ENCODE measurements at places on chromosomes 1 and 21.

DNA sequence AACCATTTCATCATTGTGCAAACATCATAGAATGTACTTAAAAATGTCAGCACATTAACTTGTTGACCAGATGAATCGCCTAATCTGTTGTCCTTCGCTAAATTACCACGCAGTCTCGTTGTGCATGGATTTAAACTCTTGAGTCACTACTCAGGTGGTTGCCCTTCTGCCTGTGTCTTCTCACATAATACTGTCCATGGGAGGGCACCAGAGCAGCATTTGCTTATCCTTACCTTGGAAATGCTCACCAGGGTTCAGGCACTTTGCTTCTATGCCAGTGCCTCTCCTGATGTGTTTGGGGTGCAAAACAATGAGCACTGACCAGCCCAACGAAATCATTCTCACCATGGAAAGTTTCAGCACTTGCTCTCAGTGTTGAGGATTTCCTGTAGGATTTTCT lies 559.9 kb downstream of the RWDD3 start:
- no peak for DNase-seq

DNA sequence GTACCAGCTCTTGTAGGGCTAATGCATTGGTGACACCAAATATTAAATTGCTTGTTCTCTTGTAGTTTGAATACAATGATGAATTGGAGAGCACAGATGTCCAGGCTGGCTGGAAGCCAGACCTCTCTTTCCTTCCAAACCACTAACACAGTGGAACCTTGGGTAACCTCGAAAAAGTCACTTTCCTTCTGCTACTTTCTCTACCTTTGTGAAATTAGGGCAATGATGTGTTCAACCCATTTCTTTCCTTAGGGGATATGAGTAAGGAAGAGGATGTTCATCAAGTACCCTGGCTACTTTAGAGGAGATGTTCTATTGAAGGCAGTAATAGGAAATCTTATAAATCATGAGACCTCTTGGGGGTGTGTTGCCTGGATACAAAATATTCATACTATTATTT lies 55.7 kb downstream of the XCL2 start:
- DNase-seq: no peak

DNA sequence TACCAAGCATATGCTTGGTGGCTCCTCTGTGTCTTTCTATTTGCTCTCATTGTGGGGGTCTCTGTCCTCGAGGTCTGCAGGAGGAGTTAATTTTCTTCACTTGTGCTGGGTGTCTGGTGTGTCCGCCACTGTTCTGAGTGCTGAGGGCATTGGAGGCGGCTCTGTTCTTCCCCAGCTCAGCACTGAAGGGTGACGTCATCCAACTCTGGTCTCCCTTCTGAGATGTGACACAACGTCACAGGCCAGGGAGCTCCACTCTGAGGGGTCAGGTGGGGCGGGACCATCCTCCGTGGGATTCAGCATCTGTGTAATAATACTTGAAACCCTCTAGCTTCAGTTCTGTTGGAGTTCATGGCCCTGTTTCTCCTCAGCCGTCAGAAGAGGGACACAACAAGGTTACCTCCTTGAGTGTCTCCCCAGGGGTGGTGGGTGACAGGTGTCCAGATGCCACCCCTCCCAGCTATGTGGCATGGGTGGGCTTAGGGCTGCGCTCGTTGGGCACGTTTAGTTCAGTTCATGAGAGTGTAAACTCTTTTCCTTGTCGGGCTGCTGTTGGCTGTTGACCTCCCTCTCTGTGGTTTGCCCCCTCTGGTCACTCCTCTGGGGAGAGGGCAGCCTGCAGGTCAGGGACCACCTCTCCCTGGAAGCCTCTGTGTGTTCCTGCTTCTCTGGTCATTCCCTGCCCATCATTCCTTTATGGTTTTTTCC lies 3.1 kb downstream of the IBA57 start:
- DNase-seq: no peak

GRCh38 chr1:24901791-24902470 lies 28.1 kb downstream of the RUNX3 start:
- DNase-seq: no peak

- DNase-seq: no peak
These were observed 54.2 kb downstream of the JAK1 start for GRCh38 chr1:64912191-64912590.

- no peak for DNase-seq
These were observed 154.3 kb upstream of the USP24 start for GRCh38 chr1:55369474-55369873.

- no peak for DNase-seq
These were observed 11.9 kb upstream of the TNFRSF14 start for GRCh38 chr1:2544093-2544874.

DNA sequence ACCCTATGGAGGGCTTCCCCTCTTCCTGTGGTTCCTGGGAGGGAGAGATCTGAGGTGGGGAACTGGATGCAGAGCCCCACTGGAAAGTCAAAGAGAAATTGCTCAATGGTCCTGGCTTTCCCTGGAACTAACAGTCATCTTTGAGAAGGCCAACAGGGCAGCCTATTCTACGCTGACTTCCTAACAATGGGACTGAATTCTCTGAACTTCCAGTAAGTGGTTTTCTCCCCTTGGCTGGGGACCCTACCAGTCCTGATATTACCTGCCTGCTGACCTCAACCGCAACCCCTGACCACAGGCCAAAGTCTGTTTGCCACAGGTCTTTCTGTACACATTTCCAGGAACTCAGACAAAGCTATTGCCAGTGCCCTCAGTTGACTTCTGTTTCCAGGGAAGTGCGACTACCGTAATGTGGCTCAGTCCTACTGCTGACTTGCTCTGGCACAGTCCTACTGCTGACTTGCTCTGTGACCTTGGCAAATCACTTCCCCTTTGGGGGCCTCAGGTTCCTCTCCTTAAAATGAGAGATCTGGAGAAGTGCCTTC lies 55.3 kb downstream of the C8B start:
- no peak for DNase-seq

DNA sequence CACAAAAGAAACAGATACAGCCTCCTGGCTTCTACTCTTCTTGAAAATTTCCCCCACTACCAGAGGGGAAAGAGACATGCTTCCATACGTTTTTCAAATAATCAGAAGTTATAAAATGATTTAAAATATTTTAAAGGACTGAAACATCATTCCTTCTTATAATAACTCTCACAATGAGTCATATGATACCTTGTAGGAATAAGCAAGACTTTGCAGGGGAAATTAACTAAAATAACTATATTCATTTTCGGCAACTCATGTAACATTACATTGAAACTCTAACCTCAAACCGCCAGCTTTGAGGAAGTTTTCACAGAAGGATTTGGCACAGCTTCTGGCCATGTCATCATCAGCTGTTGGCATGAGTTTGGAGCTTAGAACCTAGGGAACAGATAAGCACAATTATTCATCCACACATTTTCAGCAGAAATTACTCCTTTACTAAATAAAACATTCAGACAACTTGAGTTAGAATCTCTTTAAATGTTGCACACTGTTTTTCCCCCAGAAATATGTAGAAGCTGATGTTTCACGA lies 85.9 kb downstream of the USP24 start:
- DNase-seq: no peak

DNA sequence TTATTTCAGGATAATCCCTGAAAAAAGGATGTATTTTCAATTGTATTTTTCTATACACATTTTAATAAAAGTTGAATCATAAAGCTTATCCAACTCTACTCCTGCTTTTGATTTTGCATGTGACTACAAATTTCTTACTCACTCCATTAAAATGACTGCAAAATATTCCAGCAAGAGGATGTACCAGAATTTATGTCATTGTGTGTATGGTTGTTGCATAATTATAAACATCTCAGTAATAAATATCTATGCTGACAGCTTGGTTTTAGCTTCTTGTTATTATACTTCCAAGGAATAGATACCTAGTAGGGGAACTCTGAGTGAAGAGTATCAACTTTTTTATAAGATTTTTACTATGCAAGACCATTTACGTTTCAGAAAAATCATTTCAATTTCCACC lies 463.2 kb upstream of the RUNX1 start:
- DNase-seq: no peak

- DNase-seq: no peak
These were observed 191.8 kb upstream of the TMEM51 start for GRCh38 chr1:14961661-14962267.

- DNase-seq: no peak
These were observed 29.6 kb downstream of the KIAA0040 start for GRCh38 chr1:175162955-175163354.

GRCh38 chr1:233055879-233056641 lies 105.6 kb downstream of the NTPCR start:
- no peak for DNase-seq

DNA sequence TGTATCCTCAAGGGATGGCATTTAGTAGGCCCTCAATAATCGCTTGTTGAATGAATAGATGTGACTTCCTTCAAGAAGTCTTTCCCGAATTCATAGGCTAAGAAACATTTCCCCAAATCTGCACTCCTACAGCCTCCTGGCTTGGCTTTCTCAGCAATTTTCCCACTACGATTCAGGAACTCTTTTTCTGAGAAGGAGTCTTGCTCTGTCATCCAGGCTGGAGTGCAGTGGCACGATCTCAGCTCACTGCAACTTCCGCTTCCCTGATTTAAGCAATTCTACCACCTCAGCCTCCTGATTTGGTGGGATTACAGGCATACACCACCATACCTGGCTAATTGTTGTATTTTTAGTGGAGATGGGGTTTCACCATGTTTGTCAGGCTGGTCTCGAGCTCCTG lies 37.9 kb upstream of the IFFO2 start:
- DNase-seq: no peak

GRCh38 chr1:223410036-223410435 lies 16.8 kb downstream of the CCDC185 start:
- no peak for DNase-seq

DNA sequence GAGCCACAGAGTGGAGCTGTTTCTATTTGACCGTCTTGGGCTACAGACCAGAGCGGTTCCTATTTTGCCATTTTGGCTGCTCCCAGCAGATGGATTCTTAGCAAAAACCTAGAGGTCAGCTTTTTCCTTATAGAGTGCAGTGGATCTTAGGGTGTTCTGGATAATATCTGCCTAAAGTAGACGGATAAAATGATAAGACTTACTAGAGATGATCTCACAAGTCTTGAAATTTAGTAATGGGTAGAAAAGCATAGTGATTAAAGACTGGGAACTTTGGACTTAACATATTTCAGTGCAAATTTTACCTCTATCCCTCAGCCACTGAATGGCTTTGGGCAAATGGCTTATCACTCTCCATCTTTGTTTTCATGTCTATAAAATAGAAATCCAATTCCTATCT lies 439.8 kb downstream of the ADGRL2 start:
- DNase-seq: no peak

DNA sequence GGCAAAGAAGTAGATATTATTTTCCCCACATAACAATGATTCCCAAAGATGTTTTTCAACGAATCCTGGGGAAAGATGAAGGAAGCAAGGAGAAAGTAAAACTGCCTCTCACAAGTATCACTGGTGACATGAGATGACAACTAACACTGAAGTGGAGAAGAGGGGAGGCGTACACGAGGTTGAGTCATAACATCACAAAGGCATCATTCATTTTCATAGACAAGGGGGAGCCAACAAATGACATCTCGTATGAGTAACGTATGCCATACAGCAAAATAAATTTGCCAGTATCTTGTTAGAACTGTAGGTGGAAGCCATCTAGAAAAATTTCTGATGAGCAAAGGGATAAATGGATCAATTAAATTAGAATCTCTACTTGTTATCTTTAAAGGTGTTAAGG lies 56.6 kb downstream of the ATP1B1 start:
- DNase-seq: no peak

- no peak for DNase-seq
These were observed 110.3 kb downstream of the MRPL39 start for GRCh38 chr21:25496825-25497482.

DNA sequence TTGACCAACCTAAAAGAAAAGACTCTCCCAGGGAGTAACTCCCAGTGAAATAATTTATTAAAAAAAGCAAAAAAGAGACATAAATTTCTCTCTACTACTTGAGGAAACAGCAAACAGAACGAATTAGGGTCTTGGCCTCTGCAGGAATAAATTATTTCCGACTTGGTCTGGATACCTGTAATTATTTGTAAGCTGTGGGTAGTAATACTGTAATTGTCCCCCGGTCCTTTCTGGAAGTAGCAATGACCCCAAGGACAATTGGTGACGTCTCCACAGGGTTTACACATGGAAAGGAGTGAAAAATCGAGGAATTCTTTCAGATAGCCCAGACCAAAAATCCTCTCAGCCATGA lies 3.7 kb upstream of the SIM2 start:
- DNase-seq: no peak

DNA sequence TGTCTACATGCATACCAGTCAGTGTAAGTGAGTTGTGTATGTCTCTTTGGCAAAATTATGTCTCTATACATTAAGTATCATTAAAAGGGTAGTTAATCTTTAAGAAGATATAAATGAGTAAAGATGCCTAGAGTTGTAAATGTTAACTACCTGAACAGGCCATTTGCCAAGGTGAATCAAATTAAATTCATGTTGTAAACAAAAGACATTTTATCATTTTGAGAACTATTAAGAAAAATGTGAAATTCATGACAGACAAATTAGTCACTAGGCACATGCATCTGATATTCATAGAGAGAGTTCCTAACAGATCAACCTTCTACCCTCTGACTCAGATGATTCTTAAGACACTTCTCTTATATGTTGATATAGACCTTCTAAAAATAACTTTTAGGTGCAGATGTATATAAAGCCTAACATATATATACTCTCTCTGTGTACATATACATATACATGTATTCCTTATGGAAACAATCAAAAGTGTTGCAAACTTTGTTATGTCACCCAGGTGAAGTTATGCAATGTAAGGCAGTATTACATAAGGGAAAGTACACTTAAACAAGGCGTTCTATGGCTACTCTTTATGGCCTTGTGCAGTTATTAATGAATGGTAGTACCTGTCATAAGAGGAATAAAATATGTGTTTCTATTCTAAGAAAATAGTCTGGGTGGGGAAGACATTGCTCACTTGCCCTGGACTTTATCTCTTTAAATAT lies at the start of gene TMPRSS15:
Gene TMPRSS15, minus strand, starts transcription at position 51 of the 716 bp plus-strand sequence. CDS start 163 bp downstream, outside the sequence.
- DNase-seq: no peak

DNA sequence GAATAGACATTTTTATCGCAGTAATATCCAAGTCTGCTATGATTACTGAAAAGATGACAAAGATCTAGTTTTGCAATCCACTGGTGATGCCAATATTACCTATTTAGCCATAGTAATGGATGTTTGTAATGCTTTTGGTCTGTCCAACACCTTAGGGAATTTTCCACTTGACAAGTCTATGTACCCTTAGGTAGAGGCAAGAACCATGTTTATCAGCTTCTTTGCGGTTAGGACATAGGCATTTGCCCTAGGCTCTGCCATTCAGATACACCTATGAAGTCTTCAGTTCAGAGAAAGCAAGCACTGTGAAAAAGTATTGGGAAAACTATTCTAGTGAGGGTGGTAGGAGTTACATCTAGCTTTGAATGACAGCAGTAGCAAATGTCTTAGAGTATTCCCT lies 40.2 kb upstream of the SLC35D1 start:
- no peak for DNase-seq

Measured in Caco-2 (cell line).